ENCODE measurements at places on chromosomes 3 and 15. TPM values are rescaled to one million over a fixed set of nuclear protein-coding genes. Genes with fewer than 3 reads are reported as not detected.

SCN11A gene
- not detected for total RNA-seq

C2CD4A gene
- 1.1 TPM for total RNA-seq

CRYGS gene
- 3.8 TPM for total RNA-seq

HTR3E gene
- not detected for total RNA-seq

FAM107A gene
- total RNA-seq: 10.7 TPM

CLDN11 gene
- 395 TPM for total RNA-seq

FEZF2 gene
- not detected for total RNA-seq

DNA sequence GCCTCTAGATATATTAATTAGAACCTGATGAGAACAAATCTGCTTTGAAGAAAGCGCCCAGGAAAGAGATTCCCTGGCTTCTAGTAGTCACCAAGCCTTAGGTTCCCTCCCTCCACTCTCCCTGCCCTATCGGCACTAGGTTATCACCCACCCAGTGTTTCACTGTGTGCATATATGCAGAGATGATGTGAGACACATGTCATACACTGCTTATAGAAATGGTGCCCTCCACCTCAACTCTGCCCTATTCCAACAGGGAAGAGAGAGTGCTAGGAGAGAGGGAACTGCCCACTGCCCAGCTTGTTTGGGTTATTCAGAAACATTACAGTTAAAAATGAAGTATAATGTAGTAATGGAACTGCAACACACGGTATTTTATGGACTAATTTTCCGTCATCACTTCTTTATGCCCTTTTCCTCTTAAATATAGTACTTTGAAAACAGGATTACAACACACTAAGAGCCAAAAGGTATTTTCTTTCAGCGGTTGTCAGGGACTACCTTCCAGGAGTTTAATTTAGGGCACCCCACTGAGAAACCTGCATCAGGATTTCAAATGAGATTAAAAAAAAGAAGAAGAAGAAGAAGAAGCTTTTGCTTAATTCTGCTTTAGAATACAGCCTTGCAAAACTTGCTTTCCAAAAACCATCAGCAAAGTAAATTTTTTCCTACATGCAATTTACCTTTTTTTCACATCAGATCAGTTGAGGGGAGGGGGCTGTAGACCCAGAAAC lies 55.3 kb downstream of the MEIS2 start:
- no peak for DNase-seq

GRCh38 chr3:182971637-182972036 lies 8.7 kb downstream of the DCUN1D1 start:
- peak; percentile 20 for DNase-seq

DNA sequence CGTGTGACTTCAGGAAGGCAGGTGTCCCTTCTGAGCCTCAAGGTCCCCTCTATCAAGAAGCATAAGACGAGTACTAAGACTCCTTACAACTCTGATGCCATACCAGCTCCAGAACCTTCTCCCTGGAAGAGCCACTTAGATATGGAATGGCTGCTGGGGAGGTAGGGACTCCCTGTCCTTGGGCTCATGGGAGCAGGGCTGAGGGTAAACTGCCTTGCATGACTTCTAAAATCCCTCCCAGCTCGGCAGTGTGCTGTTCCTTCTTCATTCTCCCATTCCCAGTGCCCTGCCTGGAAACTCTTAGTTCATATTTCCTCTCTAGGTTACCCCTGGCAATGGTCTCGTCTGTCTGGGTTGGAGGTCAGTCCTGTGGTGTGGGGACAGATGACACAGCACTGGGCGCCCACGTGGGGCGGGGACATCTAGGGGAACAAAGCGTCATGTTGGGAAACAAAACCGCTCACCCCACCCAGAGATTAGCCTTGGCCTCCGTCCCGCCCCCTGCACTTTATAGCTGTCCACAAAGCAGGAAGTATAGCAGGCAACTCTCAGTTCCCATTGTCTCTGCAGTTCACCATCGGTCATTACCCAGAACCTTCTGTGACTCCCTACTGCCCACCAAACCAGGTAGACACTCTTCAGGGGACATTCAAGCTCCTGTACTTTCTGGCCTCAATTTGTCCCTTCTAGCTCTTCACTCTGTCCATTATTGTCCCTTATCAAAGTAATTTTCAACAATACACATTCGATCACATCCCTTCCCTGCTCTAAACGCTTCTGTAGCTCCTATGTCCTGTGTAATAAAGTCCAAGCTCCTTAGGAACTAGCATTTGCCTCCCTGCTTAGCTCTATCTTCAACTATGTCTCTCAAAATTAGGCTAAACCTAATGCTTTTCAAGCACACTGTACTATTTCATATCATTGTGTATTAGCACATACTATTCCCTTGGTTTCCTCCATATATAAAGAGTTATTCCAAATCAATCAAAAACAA lies 73.8 kb downstream of the IQSEC1 start:
- no peak for DNase-seq

GRCh38 chr15:86855307-86856291 lies 775.9 kb downstream of the AGBL1 start:
- no peak for DNase-seq

DNA sequence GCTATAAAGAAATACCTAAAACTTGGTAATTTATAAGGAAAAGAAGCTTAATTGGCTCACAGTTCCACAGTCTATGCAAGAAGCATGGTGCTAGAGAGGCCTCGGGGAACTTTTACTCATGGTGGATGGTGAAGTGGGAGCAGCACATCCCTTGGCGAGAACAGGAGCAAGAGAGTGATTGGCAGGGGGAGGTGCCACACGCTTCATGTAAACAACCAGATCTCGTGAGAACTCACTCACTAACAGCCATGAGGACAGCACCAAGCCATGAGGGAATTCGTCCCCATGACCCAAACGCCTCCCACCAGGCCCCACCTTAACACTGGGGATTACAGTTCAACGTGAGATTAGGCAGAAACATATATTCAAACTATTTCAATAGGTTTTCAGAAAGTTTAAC lies 28.0 kb downstream of the GABRB3 start:
- DNase-seq: no peak

- no peak for DNase-seq
Measured at GRCh38 chr3:9233814-9234600, 15.4 kb downstream of the SRGAP3 start.

DNA sequence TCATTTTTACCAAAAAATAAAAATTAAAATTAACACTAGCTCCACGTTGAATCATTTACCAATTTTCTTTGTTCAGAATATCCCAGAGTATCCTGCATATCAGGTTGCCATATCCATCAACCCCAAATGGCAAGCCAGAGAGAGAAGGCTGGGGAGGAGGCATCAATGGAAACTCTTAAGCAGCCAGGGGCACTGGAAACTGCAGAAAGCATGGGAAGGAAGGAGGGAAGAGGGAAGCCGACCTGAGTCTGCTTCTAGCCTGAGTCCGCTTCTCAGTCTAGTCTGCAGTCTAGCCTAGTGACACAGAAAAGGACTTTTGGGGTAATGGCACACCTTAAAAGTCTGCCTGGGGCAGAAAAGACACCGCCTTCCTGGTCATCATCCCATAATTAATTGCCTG lies 1.6 kb upstream of the MTHFS start:
- DNase-seq: no peak

DNA sequence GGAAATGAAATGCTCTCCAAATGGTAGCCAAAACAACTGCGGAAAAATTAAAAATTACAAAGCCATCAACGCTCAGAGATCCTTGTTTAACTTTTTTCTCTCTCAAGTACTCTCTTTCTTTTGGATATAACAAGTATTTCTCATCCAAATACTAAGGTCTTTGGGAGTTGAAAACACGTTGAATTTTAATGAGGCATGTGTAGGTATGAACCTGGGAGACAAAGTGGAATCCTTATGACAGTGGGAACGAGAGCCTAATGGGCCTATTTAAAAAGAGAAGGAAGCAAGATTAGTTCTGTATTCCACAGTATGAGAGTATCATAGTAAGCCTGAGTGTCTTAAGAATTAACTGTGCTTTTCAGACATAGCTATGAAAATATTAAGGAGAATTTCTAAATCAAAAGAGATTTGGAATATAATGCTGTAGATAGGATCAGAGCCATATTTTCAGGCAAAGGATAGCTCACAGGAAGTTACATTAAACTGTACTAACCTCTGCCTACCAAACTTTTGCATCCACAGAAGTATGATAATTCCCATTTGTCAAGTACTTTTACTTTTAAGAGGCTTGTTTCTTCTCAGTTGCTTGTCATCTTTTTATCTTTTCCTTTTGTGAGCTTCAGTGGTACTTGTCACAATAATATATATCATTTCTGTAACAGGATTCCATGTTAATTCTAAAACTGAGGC lies 759 bp downstream of the CD96 start:
- DNase-seq: no peak

GRCh38 chr3:134328147-134328591 lies 46.1 kb downstream of the AMOTL2 start:
- no peak for DNase-seq

DNA sequence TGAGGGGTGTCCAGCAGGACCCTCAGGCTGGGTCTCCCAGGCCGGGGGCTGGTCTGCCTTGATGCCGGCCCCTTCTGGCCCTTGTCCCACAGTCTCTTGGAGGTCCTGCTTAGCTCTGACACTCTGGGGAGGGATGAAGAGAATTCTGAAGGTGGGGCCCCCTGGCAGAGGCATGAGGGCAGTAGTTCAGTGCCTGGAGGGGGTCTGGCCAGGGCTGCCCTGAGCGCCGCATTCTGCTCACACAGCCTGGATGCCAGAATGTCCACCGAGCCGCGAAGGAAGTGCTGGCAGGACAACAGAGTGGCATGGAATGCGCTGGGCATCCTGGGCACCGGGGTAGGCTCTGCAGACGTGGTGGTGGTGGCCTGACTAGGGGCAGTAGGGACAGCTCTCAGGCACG lies 55.5 kb downstream of the SMAD6 start:
- DNase-seq: no peak

GRCh38 chr3:112617285-112617684 lies 23.7 kb downstream of the CCDC80 start:
- no peak for DNase-seq

- no peak for DNase-seq
Measured at GRCh38 chr15:59186501-59186900, 20.1 kb upstream of the LDHAL6B start.

- DNase-seq: no peak
Measured at GRCh38 chr3:40576396-40576795, 51.6 kb downstream of the ZNF621 start.

GRCh38 chr15:56736308-56736707 lies 3.0 kb upstream of the ZNF280D start:
- DNase-seq: peak; percentile 57

GRCh38 chr3:100761211-100761942 lies 52.1 kb downstream of the TFG start:
- DNase-seq: peak; percentile 4

GRCh38 chr15:43977072-43977884 lies 150.5 kb downstream of the WDR76 start:
- peak; percentile 29 for DNase-seq

GRCh38 chr3:184237807-184238206 lies 8.4 kb downstream of the VWA5B2 start:
- DNase-seq: no peak

DNA sequence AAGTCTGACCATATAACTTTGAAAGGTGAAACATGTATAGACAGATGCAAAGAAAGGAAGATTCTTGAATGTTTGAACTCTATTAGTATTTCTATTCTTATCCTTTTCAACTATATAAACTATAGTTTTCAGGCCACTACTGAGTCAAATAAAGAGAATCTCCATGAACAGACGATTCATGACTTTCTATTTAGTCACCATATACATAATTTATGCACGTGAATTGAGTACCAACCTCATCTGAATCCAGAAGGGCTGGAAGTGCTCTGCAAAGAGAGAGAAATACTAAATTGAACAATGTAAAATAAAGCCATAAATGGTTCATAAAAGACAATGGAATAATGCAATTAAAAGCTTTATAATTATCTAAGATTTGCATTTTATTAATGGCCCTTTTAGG lies 9.5 kb upstream of the VPS39 start:
- no peak for DNase-seq

GRCh38 chr15:90184786-90185704 lies 16.1 kb upstream of the SEMA4B start:
- no peak for DNase-seq

DNA sequence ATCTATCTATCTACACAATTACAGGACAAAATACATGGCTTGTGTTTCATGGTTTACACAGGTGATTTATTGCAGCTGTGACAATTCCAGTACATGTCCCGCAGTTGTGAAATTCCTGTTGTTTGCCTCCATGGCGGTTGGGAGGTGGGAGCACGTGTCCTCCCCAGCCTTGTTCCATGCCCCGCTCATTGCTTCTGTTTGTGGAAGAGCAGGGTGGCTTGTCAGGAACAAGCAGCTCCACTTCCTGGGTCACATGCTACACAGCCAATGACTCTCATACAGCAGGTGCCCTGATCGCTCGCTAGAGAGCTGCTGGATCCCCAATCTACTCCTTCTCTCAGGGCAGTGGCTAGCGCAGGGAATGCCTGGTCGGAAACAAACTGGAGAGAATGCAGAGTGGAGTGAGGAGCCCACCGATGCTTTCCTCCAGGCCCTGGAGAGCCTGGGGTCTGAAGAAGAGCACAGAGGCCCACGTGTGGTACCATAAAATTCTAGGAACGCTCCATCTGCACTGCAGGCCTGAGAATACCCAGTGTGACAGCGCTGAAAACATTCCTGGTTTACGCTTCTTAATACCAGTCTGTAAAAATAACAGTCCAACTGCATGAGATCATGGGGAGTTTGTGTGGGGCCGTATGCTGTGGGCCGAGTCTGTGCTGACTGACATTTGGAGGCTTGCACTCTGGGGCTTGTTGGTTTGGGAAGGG lies 270.6 kb upstream of the RGMA start:
- DNase-seq: no peak

DNA sequence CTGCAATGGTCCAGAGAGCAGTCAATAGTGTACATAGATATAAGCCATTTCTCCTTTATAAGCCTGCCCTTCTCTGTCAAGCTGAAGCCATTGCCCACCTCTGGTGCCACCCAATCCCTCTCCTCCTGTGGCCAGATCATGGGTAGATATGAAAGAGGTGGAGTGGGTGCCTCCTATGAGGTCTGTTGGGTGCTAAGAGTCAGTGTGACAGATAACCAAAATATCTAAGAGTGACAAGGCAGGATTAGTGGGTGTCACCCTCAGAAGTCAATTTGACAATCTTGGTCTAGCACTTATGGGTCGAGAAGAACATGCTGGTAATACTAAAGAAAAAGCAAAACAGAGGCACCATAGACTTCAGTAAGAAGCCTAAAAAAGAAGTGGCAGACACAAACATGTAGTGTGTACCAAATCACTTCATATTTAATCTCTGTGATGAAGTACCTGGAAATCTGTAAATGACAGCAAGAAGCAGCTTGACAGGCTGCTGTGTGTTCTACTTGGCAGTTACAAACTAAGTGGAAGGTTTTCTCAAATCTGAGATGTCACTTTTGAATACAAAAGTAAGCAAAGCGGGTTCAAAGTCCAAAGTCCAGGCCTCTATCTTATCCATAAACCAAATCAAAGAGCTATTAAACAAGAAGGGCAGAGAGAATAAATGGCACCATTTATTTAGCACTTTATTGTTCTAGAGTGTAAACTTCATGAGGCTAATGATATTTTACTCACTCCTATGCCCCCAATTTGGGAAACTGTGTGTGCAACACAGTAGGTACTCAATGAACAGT lies 118.9 kb upstream of the EOMES start:
- no peak for DNase-seq

- DNase-seq: no peak
Measured at GRCh38 chr3:45084820-45085816, 59.0 kb downstream of the CLEC3B start.

- DNase-seq: no peak
Measured at GRCh38 chr3:192011137-192011536, 550.2 kb downstream of the PYDC2 start.
